ENCODE measurements at places on chromosomes 6 and 20.

- DNase-seq = no peak
Measured at GRCh38 chr6:89564752-89565427, 73.7 kb downstream of the LYRM2 start.

DNA sequence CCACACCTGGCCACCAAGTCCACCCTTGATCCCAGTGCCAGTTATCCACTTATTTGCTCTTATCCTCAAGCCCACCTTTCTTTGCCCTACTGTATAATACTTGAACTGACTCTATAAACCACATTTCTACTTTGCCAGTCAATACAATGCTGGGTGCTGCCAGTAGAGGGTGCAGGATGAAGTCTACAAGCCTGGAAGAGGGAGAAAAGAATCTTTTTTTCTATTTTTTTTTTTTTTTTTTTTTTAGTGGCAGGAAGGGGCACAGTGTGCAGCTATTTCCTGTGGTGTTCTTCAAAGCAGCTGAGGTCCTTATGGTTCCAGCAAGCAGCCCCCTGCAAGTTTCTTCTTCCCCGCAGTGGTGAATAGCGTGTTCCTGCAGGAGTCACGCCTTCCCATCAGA lies 22.2 kb upstream of the GABRR1 start:
- peak; percentile 66 for DNase-seq

GRCh38 chr6:125220712-125221111 lies 67.1 kb downstream of the TPD52L1 start:
- DNase-seq = no peak

GRCh38 chr20:47784599-47785310 lies 526 bp downstream of the SULF2 start:
- no peak for DNase-seq

DNA sequence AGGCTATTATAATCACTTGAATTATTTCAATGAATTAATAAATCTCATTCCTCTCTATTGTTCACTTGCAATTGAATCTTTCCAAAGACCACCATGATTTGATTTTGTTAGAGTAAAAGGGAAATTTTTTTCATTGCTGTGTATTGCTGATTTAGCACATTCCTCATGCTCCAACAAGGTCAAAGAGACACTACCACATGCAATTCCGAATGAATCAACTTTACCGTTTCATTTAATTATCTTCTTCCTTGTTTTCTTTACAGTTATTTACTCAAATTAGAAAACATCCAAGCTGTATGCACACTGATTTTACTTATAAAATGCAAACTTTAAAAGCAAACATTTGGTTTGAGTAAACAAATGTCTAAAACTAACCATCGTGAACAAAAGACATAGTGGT lies 967 bp downstream of the KIAA0408 start:
- no peak for DNase-seq

GRCh38 chr6:147677647-147678046 lies 169.2 kb downstream of the SAMD5 start:
- DNase-seq = no peak

DNA sequence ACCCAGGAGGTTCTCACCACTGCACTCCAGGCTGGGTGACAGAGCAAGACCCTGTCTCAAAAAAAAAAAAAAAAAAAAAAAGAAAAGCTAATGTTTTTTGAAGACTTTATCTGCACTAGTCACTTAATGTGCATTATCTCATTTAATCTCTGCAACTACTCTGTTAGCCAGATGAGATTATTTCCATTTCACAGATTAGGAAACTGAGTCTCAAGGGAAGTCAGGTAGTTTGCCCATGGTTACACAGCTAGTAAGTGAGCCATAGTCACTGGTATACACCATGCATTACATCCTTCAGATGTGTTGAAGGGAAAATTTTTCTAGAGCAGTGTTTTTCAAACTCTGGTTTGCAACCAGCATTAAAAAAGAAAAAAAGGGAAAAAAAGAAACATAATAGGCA lies 7.2 kb upstream of the SRF start:
- DNase-seq = no peak

DNA sequence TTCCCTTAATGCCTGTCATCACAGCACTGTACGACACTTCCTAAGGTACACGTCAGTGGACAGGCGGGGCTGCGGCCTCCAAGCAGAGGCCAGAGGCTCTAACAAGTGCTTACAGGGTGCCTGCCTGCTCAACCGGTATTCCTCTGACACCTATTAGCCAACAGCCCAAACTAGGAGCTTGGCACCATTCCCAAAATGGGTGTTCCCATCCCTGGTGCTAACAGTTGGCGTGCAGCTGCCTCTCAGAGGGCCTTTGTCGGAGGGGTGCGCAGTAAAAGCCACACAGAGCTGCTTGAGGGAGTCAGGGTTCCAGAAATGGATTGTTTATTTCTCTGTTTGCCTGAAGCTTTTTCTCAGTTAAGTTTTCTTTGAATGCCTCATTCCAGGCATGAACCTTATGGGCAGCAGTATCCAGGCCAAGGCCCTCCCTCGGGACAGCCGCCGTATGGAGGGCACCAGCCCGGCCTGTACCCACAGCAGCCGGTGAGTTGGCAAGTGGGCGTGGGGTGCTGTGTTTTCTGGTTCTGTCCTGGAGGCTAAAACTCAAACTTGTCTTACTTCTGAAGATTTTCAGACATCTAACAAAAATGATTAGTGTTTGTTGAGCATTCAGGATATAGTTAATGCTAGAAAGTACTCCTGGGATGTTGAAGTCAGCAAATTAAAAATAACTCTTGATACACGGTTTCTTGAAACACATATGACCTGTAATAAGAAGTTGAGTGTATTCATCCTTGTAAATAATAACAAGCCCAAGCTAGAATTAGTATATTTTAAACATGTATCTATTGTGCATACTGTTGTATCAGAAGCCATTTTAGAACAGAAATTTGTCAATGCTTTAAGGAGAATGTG lies 124.7 kb downstream of the TMEM242 start:
- no peak for DNase-seq

- peak; percentile 19 for DNase-seq
Measured at GRCh38 chr20:60851826-60852704, 400.0 kb upstream of the CDH4 start.

- DNase-seq = no peak
Measured at GRCh38 chr6:129195643-129196042, 312.7 kb downstream of the LAMA2 start.

DNA sequence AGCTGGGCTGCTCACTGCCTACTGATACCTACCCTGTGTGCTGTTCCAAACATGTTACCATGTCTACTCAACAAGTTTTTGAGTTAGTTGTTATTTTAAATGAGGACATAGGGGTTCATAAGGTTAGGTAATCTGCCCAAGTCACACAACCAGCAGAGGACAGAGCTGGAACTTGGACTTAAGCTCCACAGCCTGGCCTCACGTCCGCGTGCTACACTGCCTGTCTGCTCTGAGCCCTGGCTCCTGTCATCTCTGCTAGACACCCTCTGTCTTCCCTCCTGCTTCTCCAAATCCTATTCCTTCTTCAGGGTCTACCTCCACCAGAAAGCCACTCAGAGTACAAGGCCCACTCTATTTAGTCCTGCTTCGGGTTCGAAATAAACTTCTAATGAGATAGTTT lies 18.2 kb downstream of the ANKRD66 start:
- DNase-seq = no peak

- DNase-seq = no peak
Measured at GRCh38 chr6:79631693-79632172, 604 bp downstream of the SH3BGRL2 start.

- no peak for DNase-seq
Measured at GRCh38 chr20:58707770-58708169, 15.2 kb downstream of the NPEPL1 start.

- DNase-seq = peak; percentile 68
Measured at GRCh38 chr6:6283746-6284145, 36.7 kb downstream of the F13A1 start.

GRCh38 chr20:25624500-25624939 lies 706 bp upstream of the NANP start:
- no peak for DNase-seq

DNA sequence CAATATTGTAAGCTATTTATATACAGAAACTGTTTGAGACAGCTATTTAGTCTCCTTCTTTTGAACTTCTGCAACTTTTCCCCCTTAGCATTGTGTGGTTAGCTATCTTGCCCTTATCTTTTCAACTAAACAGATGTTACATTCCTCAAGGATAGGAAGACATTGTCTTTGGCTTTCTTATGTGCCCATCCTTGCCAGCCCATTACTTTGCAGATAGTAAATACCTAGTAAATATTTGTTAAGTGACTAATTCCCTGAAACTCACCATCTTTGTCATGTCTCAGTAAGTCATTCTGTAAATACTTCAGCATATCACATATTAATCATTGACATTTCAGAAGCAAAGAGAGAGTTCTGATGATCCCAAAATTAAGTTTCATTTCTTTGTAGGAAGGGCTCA lies 69.1 kb upstream of the FLRT3 start:
- no peak for DNase-seq

DNA sequence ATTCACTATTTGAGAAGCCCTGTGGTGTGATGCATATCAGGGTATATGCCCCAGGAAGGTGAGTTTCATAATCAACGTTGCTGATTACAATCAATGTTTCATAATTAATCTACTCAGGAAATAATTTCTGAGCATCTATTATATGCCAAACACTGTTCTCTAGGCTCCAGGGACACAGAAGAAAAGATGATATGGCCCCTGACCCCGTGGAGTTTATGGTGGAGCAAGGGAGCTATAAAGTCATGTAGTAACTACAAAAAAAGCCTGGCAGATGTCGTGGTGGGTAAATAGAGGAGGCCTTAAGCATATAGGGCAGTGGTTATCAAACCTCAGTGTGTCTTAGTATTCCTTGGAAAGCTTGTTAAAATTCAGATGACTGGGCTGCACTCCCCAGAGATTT lies 40.1 kb upstream of the BCAS1 start:
- no peak for DNase-seq

DNA sequence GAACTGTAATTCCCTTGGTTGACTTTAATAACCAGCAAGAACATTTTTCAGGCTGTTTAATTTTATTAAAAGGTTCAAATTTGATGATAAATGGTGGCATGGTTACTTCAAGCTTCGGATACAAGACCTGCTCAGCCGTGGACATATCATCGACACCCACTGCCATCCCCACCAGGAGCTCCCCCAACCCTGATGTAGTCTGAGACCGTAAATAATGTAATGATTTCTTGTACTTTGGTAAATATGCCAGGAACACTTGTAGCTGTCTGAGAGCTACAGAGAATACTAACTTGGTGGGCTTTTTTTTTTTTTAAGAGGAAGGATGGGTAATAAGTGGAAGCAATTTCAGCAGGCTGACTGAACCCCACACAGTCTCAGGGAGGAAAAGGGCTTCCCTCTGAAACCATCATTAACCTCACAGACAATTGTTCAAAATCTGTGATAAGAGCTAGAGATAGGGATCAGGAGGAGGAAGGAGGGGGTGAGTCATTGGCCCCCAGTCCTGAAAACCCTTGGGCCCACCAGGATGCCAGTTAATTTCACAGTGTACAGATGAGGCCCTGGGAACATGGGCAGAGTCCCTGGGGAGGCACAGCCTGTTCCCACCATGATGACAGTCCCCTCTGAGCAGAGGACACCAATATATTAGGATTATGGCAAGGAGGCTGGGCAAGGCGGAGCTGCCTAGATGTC lies 56.0 kb downstream of the APCDD1L start:
- DNase-seq = no peak

- DNase-seq = no peak
Measured at GRCh38 chr6:170108890-170109587, 181.8 kb downstream of the DLL1 start.

GRCh38 chr6:127952831-127953230 lies 52.0 kb upstream of the THEMIS start:
- DNase-seq = no peak

DNA sequence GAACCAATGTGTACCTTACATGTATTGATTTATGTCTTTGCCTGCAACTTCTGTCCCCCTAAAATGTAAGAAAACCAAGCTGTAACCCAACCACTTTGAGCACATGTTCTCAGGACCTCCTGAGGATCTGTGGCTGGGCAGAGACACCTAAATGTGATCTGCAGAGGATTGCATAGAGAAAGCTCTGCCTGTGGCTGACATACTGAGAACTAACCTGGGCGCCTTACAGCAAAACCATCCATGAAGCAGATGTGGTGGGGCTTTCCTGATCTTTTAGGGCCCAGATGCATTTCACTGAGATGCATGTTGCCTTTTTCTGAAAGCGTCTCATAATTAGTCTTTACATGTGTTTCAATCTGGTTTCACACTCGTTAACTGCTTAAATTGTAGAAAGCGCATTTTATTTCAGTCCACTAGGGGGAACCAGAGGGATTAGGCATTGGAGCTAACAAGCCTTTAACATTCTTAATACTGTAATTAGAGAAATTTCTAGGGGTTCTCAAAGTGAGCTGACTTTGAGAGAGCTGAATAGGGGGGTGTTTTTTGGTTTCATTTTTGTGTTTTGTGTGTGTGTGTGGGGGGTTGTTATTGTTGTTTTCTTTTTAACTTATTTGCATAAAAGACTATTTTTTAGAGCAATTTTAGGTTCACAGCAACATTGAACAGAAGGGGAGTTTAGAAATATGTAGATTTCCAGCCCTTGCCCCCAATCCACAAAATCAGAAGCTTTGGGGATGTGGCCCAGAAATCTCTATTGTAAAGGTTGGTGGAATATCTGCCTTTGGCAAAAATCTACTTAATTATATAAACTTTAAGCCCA lies 50.9 kb upstream of the FAM184A start:
- DNase-seq = peak; percentile 72

GRCh38 chr6:33276864-33277662 lies at the start of gene B3GALT4:
B3GALT4 (plus strand) TSS chr6:33277123; CDS start chr6:33277420, 297 bp downstream.
- DNase-seq = peak; percentile 83

GRCh38 chr6:158517581-158517980 lies 42.3 kb upstream of the TMEM181 start:
- peak; percentile 32 for DNase-seq

DNA sequence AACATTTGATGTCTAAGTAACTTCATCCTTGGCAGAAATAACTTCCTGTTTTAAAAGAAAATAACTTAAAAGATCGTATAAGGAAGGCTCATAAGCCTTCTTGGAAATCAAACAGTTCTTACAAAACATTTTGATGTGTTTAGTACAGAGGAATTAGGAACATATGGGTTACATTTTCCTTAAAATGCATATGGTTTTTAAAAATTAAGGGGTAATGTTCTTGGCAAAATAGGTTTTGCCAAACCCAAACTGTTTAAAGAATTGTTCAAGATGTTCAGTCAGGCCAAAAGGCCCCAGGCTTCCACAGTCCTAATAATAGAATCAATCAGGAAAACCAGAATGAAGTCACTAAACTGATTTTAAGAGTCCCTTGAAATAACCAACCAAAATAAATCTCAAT lies 142.7 kb upstream of the SLC35B3 start:
- DNase-seq = no peak

GRCh38 chr6:139588076-139588639 lies 213.7 kb upstream of the CITED2 start:
- DNase-seq = no peak

- DNase-seq = no peak
Measured at GRCh38 chr6:44496665-44497369, 109.3 kb downstream of the CDC5L start.

- no peak for DNase-seq
Measured at GRCh38 chr20:50333812-50334211, 143.2 kb downstream of the CEBPB start.

Measured in OCI-LY7 (cell line).